COR-L47 (cell line): ENCODE measurements at places on chromosomes 11 and 22.

DNA sequence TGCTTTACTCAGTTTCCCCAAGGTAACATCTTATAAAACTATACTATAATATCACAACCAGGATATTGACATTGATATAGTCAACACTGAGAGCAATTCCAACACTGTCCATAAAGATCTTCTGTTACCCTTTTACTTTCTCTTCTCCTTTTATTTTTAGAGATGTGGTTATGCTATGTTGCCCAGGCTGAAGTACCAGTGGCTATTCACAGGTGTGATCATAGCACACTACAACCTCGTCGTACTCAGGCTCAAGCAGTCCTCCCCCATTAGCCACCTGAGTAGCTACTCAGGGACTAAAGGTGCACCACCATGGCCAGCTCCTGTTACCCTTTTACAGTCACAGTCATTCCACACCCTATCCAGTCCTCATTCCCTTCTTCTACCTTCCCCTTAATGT, 119.7 kb downstream of the CWF19L2 start:
- no peak for DNase-seq

- DNase-seq, result peak; percentile 40
Observed at GRCh38 chr11:10540546-10540914, 457 bp downstream of the RNF141 start.

DNA sequence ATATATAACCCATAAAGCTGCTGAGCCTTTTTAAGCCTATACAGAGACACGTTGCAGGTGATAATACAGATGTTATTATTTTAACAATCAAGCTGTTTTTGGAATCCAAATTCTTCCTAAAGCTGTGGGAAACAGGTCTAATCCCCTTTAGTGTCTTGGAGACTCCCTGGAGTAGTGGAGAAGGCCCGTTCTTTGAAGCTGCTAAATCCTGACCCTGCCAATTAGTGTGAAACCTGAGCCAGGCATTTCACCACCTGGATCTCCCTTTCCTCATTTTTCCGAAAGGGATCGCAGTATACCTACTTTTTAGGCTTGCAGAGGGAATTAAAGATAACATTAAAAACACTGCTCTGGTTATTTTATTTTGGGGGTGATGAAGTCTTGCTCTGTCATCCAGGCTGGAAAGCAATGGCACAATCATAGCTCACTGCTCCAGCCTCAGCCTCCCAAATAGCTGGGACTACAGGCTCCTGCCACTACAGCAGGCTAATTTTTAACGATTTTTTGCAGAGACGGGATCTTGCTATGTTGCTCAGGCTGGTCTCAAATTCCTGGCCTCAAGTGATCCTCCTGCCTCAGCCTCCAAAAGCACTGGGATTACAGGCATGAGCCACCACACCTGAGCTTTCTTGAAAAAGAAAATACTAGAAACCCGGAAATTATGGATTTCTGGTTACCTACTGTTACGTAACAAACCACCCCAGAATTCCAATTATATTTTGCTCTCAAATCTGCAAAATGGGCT, 1.7 kb upstream of the EIF4ENIF1 start:
- DNase-seq, result no peak

GRCh38 chr11:115503083-115503885, 931 bp downstream of the CADM1 start:
- peak; percentile 72 for DNase-seq

GRCh38 chr11:126362879-126363655, 7.6 kb downstream of the ST3GAL4 start:
- DNase-seq, result no peak

DNA sequence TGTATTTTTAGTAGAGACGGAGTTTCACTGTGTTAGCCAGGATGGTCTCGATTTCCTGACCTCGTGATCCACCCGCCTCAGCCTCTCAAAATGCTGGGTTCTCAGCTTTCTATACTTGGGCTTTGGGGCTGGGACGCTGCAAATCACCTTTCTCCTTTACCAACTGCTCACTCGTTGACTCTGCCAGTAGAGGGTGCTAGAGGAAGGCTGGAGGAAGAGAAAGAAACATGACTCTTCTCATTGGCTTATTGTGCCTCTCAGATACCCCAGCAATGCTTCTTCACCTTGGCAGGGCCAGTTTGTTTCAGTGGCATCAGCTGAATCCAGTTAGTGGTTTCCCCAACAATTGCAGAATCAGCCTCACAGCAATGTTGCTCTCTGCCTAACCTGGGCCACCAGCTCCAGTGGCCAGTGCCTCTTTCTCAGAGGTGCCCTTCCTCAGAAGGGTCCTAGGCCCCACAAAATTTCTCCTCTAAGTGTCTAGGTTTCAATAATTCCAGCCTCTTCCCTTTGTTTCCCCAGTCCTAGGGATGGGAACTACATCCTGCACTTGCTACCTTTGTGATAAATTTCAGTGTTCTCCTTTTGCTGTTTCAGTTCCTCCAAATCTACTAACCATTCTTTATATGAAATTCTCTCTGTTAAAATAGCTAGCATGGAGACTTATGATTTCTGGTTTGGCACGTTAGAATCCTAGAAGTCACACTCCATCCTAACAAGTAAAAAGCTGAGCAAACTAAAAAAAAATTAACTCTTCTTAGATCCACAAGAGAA, 71.5 kb upstream of the VSTM5 start:
- DNase-seq, result peak; percentile 54

DNA sequence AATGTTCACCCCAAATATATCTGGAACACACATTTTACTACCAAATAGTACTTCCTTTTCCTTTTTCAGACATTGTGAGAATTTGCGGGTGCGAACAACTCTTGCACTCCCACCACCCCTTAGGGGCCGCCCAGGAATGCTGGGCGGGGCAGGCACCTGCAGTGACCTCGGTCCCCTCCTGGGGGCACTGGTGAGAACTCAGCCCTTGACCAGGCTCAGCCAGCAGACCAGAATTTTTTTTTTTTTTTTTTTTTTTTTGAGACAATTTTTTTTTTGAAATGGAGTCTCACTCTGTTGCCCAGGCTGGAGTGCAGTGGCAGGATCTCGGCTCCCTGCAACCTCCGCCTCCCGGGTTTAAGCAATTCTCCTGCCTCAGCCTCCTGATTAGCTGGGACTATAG, 75.8 kb downstream of the ARHGAP8 start:
- DNase-seq, result no peak

- no peak for DNase-seq
Observed at GRCh38 chr22:43092085-43092484, 2.9 kb upstream of the TTLL1 start.

GRCh38 chr11:36628765-36629244, 30.8 kb upstream of the RAG2 start:
- no peak for DNase-seq

- no peak for DNase-seq
Observed at GRCh38 chr11:1952806-1953482, 5.8 kb downstream of the MRPL23 start.

- DNase-seq, result no peak
Observed at GRCh38 chr11:66064571-66064970, 5.5 kb upstream of the PACS1 start.

DNA sequence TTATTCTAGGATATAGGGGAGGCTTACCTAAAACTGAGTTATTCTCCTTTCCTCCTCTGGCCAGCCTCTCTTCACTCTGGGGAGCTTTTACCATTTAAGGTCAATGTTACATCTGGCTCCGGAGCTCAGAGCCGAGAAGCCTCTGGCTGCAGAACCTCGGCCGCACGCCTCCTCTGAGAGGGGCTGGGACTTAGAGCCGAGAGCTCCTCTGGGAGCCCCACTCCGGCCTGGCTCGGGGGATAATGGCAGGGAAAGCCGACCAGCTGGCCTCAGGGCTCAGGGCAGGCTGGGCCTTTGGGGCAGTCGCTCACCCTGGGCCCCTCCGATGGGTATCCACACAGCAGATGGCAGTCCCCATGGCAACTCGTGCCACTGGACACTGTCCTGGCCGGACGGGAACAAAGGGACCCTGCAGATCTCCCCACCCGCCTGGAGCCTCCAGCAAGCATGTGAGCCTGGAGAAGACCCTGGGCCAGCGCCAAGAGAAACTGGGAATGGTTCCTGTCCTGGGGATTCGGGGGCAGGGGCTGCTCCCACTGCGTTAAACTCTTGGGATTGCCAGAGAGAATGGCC, at the start of gene IRAG1:
Gene IRAG1, minus strand, starts transcription at position 247 of the 573 bp plus-strand sequence. Its CDS starts 153 bp downstream, at position 94.
- no peak for DNase-seq

GRCh38 chr11:68309621-68310185, 2.7 kb upstream of the LRP5 start:
- no peak for DNase-seq

DNA sequence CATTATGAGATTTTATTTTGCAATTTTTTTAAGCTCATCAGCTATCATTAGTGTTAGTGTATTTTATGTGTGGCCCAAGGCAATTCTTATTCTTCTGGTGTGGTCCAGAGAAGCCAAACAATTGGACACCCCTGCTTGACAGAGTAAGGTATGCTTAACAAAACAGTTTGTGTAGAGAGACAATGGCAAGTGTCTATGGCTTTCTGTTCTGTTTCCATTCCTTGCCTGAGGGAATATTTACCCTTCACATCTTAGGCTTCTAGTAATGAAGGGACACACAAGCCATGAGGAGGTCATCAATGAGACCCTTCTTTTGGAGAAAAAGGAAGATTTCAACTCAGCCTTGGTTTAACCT, 1278.4 kb upstream of the TENM4 start:
- no peak for DNase-seq

DNA sequence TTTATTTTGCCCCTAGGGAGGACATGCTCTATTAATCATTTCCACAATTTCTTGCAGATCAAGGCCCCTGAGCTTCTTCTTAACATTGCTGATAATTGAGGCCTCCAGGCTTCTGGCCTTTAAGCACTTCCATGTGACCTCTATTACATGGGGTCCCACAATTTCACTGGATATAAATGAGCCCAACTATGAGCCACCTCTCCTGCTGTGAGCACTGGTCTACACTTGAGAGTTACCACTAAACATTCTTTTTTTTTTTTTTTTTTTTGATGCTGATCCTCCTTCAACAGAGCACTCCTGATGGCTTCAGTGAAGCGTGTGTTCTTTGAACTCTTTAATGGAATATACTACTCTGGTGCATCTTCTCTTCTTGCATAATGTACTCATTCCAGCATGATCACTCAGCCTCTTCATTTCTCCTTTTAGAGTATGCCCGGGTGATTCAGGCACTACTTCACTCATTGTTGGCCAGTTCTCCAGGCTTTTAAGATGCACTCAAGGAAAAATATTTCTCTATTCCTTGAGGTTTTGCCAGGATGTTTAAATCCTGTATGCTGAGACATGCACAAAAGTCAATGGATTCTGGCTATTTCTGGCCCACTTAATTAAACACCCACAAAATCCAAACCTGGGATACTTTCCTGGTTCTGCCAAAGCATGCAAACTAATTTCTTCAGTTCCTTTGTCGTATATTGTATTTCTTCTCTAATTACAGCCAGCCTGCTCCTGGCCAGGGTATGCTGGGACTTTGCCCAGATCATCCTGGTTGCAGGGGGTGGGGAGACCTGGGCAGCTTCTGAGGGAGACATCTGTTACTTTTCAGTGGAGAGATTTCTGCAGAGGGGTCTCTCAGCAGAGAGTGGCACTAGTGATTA, 257.8 kb upstream of the LUZP2 start:
- DNase-seq, result no peak

DNA sequence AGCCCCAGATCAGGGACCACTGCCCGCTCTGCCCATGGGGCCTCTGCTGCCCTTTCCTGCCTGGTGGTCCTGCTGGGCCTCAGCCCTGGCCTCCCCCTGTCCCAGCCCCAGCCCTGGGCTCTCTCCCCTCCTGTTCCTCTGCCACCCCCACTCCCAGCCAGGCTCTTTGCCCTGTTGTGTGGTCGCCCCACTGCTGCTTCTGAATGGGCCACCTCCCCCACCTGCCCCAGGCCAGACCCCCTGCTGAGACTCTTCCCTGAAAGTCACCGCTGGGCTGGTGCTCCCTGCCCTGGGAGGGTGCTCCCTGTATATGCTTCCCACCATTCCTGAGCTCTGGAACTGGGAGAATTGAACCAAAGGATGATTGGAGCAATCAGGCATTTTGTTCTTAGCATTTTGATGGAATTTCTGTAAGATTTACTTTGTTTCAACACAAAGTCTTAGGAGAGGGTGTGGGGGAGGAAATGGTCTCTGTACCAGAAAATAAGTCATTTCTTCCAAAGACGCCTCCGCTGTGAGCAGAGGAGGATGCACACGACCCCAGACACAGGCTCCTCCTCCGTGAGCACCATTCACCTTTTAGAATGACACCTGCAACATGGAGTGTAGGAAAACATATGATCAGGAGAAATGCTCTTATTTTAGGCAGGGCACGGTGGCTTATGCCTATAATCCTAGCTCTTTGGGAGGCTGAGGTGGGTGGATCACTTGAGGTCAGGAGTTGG, 5.2 kb downstream of the APOBEC3B start:
- no peak for DNase-seq

- DNase-seq, result no peak
Observed at GRCh38 chr11:2220173-2220771, 48.7 kb upstream of the TH start.

DNA sequence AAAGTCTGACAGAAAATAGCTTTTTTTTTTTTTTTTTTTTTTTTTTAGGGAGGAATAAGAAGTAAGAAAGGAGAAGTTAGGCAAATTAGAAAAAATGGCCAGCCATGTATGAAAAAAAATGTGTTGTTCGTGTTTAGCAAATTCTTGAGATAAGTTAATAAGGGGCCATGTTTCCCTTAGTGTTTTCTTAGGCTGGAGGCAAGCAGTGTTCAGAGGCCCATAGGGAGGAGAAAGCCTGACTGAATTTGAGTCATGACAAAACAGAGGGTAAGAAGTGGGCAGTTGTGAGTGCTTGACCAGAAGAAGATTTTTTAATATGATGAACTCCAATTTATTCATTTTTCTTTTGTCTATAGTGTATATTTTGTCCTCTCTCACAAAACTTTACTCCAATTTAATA, 766.4 kb downstream of the FAM181B start:
- no peak for DNase-seq

GRCh38 chr22:49236541-49237075, 591.1 kb downstream of the BRD1 start:
- no peak for DNase-seq

- DNase-seq, result no peak
Observed at GRCh38 chr22:20271114-20271994, 3.2 kb upstream of the RTN4R start.

DNA sequence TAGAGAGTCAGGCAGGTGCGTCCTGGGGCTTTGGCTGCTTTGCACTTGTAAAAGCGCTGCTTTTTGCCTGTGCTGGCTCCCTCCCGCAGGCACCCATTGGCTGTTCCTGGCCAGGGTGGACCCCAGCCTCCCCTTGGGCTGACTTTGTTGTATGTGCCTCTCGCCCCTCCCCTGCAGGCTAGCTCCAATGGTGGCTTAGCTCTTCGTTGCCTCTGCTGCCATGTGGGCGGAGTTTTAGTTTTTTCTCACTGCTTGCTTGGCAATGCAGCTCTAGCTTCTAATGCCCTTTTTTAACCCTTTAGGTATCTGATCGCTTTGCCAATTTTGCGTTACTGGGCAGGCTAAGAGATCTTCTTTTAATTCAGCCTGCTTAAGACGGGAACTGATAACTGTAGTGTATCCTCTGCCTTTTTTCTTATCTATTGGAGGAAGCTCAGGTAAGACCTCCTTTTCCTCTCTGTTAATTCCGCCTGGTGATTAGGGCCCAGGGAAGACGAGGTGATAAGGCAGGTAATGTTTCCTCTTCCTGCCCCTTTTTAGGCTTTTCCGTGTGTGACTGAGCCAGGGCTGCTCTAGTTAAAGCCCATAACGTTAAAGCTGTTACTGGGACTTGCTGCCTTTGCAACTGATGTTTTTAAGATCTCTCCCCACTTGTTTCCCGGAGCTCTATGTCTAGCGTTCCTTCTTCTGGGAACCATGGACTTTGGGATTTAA, 11.7 kb upstream of the GLYATL1 start:
- DNase-seq, result peak; percentile 80

- no peak for DNase-seq
Observed at GRCh38 chr11:6931146-6931713, 5.0 kb downstream of the ZNF215 start.
